Testis (tissue), 5 donors: ENCODE measurements at places on chromosomes 5 and 9. TPM values are rescaled to one million over a fixed set of nuclear protein-coding genes. Genes with fewer than 3 reads are reported as not detected.

- H3K36me3 ChIP-seq = no peaks in the 10 kb centered on the region
- DNase-seq = no peak
- no peak overlapping the region for H3K4me3 ChIP-seq
- H3K4me1 ChIP-seq = no peaks in the 10 kb centered on the region
- no peak overlapping the region for H3K27ac ChIP-seq
Observed at GRCh38 chr5:4042311-4042710, 446.7 kb downstream of the IRX1 start.

DNA sequence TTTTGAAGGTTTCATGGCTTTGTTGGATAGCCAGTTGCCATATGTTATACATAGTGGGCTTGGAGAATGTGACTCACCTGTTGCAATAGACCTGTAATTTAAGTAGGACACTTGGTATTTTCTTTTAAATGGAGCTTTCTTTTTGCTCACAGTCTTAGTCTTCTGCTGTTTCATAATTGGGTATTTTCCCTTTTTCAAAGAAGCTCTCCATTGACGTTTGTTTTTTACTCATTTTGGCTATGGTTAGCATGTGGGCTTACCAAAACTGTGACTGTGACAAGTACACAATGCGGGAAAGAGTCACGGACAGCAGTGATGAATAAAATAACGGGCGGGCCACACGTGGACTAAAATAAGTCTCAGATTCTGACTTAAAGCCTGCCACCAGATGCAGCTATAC is 23.2 kb upstream of the RNF20 start:
- no peaks in the 10 kb centered on the region for H3K27me3 ChIP-seq
- DNase-seq = no peak
- peaks cover 4% of the 10 kb centered on the region for H3K4me1 ChIP-seq
- no peaks in the 10 kb centered on the region for H3K36me3 ChIP-seq
- H3K27ac ChIP-seq = no peak overlapping the region

- no peaks in the 10 kb centered on the region for H3K27me3 ChIP-seq
- H3K4me3 ChIP-seq = no peak overlapping the region
- DNase-seq = no peak
- no peaks in the 10 kb centered on the region for H3K4me1 ChIP-seq
Observed at GRCh38 chr5:88954511-88954910, 71.5 kb upstream of the MEF2C start.

GRCh38 chr5:27242258-27242626 is 203.9 kb upstream of the CDH9 start:
- H3K4me3 ChIP-seq = no peak overlapping the region
- no peaks in the 10 kb centered on the region for H3K27me3 ChIP-seq

CDC20B gene
- total RNA-seq = 15.6 TPM

DNA sequence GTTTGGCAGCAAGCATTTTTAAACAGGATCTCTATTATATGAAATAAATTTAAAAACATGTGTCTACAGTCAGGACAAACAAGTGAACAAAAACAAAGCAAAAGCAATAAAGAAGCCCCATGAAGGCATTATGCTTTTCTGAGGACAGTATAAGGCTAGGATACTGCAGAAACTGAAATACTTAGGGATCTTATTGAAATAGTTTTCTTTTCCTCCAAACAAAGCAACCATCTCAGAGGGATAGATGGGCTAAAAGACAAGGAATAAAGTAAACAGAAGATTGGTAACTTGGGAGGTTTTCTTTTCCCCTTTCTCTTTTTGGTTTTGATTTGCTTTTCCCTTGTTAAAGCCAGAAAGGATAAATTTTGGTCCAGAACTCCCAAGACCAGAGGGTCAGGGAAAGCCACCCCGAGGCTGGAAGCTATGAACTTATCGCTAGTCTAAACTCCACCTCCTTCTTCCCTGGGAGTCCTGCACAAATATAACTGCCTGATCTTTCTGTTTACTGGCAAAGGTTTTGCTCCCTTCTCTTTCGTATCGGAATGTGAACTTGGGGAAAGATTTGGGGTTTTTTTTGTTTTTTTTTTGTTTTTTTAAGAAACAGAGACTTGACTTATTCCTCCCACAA is 164.0 kb downstream of the GHR start:
- no peaks in the 10 kb centered on the region for H3K36me3 ChIP-seq
- H3K27me3 ChIP-seq = no peaks in the 10 kb centered on the region
- H3K4me3 ChIP-seq = no peak overlapping the region
- peaks cover 14% of the 10 kb centered on the region for H3K4me1 ChIP-seq

GRCh38 chr5:147887026-147887627 is 8.6 kb downstream of the SCGB3A2 start:
- no peak overlapping the region for H3K4me3 ChIP-seq
- no peaks in the 10 kb centered on the region for H3K36me3 ChIP-seq
- no peak overlapping the region for H3K27ac ChIP-seq
- DNase-seq = peak; percentile 16

PRRT1B gene
- total RNA-seq = 0.47 TPM

DNA sequence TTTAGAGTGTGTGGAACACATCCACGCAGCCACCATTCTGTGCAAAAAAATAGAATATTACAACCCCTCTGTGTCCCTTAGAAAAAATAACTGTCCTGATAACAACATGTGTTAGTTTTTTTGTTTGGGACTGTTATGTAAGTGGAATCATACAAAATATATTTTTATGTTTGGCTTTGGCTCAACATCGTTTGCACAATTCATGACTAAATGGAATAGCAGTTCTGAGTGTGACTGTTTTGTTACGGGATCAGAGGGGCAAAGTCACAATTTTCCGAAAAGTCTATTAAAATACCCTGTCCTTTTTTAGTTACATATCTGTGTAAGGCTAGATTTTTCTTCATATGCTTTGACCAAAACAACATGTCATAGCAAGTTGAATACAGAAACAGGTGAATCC is 12.8 kb downstream of the MTREX start:
- no peaks in the 10 kb centered on the region for H3K27me3 ChIP-seq
- no peak overlapping the region for H3K27ac ChIP-seq
- no peak for DNase-seq
- H3K36me3 ChIP-seq = no peaks in the 10 kb centered on the region
- no peaks in the 10 kb centered on the region for H3K4me1 ChIP-seq
- H3K4me3 ChIP-seq = no peak overlapping the region

- H3K27me3 ChIP-seq = no peaks in the 10 kb centered on the region
- no peaks in the 10 kb centered on the region for H3K4me1 ChIP-seq
- no peaks in the 10 kb centered on the region for H3K36me3 ChIP-seq
- no peak for DNase-seq
- H3K27ac ChIP-seq = no peak overlapping the region
Observed at GRCh38 chr5:85663708-85664031, 954.1 kb upstream of the COX7C start.

GRCh38 chr9:2725898-2726649 is 8.8 kb downstream of the KCNV2 start:
- H3K27ac ChIP-seq = no peak overlapping the region
- peaks cover 8% of the 10 kb centered on the region for H3K4me1 ChIP-seq
- no peak overlapping the region for H3K4me3 ChIP-seq
- no peaks in the 10 kb centered on the region for H3K36me3 ChIP-seq
- DNase-seq = no peak
- no peaks in the 10 kb centered on the region for H3K27me3 ChIP-seq

DNA sequence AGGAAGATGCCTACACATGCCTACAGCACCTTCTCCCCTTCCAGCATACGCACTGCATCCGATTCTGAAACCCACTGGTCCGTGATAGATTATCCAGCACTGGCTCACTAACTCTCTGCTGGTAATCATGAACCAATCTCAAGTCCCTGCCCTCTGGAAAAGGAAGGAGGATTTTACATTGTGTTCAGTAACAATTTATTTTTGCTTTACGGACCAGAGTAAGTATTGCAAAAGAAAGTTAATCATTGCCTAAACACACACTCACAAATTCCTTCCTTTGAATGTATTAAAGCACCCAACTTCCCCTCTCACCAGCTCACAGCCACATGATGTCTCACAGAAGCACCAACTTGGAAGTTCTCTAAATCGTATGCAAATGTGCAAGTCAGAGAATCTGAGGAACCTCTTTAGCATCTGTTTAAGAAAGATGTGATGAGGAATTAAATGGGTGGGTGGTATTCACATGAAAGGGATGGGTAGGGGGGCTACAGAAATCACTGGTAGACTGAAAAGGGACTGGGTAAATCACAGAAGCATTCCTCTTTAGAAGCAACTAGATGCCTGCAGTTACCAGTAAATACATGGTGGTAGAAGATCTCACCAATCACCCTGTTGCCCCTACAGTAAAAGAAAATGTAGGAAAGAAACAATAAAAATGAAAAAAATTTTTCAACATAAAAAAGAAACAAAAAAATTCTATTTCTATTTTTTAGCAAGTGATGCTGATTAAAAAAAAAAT is 8.4 kb downstream of the GNAQ start:
- H3K4me1 ChIP-seq = peaks cover 11% of the 10 kb centered on the region
- no peaks in the 10 kb centered on the region for H3K27me3 ChIP-seq
- no peak for DNase-seq

DNA sequence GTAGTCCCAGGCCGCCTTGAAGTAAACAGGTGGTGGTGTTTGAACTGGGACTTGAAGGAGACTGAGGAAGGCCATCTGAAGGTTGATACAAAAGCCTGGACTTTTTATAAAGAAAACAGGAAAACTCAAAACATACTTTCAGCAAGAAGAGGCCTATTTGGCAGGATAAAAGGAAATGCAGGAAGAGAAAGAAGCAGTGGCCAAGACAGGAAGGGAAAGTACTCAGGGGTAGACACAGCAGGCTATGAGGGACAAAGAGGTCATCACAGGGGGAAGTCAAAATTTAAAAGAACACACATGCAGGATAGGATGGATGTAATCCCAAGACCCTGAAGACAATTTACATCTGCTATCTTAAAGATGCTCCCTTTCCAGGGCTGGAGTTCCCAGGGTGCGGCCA is 13.0 kb downstream of the TLE1 start:
- H3K27ac ChIP-seq = no peak overlapping the region
- H3K4me3 ChIP-seq = no peak overlapping the region
- no peaks in the 10 kb centered on the region for H3K36me3 ChIP-seq

KIAA0825 gene
- 11.2 TPM for total RNA-seq

GRCh38 chr9:131886826-131887225 is 146.9 kb upstream of the RAPGEF1 start:
- no peaks in the 10 kb centered on the region for H3K36me3 ChIP-seq
- DNase-seq = no peak
- no peak overlapping the region for H3K27ac ChIP-seq
- H3K27me3 ChIP-seq = no peaks in the 10 kb centered on the region
- H3K4me1 ChIP-seq = peaks cover 9% of the 10 kb centered on the region

DNA sequence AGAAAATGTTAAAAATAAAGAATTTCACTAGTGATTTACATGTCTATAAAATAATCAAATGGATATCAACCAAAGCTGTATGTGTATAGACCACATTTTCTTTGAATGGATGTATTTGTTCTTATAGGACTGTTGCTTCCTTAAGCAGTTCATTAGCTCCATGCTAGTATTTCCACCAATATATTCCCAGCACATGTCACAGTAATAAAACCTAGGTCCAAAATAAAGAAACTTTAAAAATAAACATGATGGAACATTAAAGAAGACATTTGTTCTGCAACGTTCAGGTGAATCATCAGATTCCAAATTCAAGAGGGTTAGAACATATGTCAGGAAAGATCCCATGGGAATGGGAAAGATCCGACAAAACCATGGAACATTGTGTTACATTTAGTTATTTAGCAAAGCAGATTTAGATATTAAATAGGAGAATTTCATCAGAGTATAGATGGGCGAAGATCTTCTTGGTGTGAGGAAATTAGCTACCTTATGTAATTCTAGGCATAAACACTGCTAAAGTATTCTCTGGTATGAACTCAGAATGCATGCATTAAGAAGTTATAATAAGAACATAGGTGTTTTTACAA is 490.7 kb downstream of the CDH18 start:
- DNase-seq = no peak
- H3K4me1 ChIP-seq = no peaks in the 10 kb centered on the region
- no peak overlapping the region for H3K27ac ChIP-seq
- no peak overlapping the region for H3K4me3 ChIP-seq
- no peaks in the 10 kb centered on the region for H3K36me3 ChIP-seq

- H3K4me3 ChIP-seq = no peak overlapping the region
- no peak overlapping the region for H3K27ac ChIP-seq
Observed at GRCh38 chr5:178545176-178545575, 45.0 kb downstream of the COL23A1 start.

ENTPD2 gene
- 9.6 TPM for total RNA-seq

- no peak for DNase-seq
- no peaks in the 10 kb centered on the region for H3K36me3 ChIP-seq
- H3K27me3 ChIP-seq = no peaks in the 10 kb centered on the region
- no peak overlapping the region for H3K27ac ChIP-seq
Observed at GRCh38 chr9:124473310-124473709, 23.1 kb downstream of the ADGRD2 start.

DNA sequence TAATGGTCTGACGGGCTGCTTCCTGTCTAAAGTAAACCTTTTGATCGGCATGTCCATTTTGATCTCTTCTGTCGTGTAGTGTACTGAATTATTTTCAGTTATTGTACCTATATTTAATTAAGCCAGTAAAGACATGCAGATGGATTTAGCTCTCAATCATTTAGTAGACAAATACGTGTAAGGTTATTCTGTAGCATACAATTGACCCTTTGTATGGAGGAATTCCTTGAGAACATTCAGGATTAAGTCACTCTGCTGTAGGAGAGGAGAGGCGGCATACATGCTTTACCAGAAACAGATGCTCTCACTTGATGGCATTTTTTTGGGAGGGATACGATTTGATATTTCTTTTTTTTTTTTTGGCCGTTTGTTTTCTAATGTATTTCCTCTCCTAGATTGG is 141.0 kb downstream of the PBX3 start:
- H3K36me3 ChIP-seq = no peaks in the 10 kb centered on the region
- no peak overlapping the region for H3K27ac ChIP-seq
- peaks cover 27% of the 10 kb centered on the region for H3K4me1 ChIP-seq
- no peak overlapping the region for H3K4me3 ChIP-seq
- H3K27me3 ChIP-seq = no peaks in the 10 kb centered on the region

- no peak overlapping the region for H3K4me3 ChIP-seq
- no peaks in the 10 kb centered on the region for H3K27me3 ChIP-seq
- H3K4me1 ChIP-seq = peaks cover 6% of the 10 kb centered on the region
- no peaks in the 10 kb centered on the region for H3K36me3 ChIP-seq
- no peak for DNase-seq
Observed at GRCh38 chr9:105258225-105258737, 13.8 kb downstream of the SLC44A1 start.

IRX2 gene
- 9.1 TPM for total RNA-seq

LCN9 gene
- total RNA-seq = 0.68 TPM

SCGB3A2 gene
- total RNA-seq = not detected

ACSL6 gene
- 44.9 TPM for total RNA-seq

DNA sequence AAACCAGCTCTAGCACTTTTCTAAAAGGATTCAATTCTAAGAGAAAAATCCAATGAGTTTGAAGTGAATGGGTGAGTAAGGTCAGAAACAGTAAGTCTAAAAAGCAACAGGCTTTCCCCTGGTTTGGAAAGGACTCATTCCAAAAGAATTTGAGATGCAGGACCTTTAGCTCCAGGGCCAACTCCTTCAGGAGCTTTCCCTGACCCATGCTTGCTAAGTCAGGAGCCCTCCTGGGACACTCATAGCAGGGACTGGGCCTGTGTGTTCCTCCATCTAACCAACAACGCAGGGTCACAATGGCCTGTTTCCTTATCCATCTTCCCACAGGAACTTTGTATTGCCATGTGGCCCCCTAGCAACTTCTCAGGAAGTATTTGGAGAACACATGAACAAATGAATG is 198.8 kb downstream of the FRMD3 start:
- H3K4me1 ChIP-seq = no peaks in the 10 kb centered on the region
- no peaks in the 10 kb centered on the region for H3K27me3 ChIP-seq
- H3K4me3 ChIP-seq = no peak overlapping the region
- H3K36me3 ChIP-seq = no peaks in the 10 kb centered on the region
